ENCODE measurements at places on chromosomes 12 and 14.

- DNase-seq: peak; percentile 48
These were observed 45.9 kb downstream of the PPP1R13B start for GRCh38 chr14:103801459-103801858.

- DNase-seq: no peak
These were observed 44.1 kb downstream of the ETV6 start for GRCh38 chr12:11693601-11694000.

- no peak for DNase-seq
These were observed 994.1 kb upstream of the TMEM132C start for GRCh38 chr12:127272864-127273263.

- DNase-seq: no peak
These were observed 196.4 kb upstream of the PARP11 start for GRCh38 chr12:4069670-4070010.

GRCh38 chr12:78617683-78618082 is 246.9 kb upstream of the SYT1 start:
- no peak for DNase-seq

- DNase-seq: no peak
These were observed 77.7 kb downstream of the SLC15A4 start for GRCh38 chr12:128745772-128746689.

DNA sequence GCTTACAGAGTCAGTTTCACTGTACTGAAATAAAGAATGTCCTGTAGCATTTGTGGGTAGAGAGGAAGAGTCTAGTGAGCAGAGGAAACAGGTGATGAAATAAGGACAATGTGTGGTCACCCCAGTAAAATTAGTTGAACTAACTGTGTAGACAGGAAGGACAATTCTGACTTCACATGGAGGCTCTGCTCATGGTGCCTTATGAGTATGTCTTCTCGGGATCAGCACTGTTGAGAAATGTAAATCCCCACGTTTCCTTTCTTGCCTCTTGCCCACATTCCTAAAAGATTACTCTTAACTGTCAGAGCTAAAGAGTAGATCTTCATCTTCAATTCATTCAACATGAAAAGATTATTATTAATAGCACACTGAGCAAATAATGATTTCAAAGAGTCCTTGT is 113.2 kb upstream of the FLRT2 start:
- DNase-seq: no peak

- DNase-seq: no peak
These were observed 87.7 kb downstream of the ITPK1 start for GRCh38 chr14:93027810-93028723.

- DNase-seq: no peak
These were observed 313.5 kb upstream of the KITLG start for GRCh38 chr12:88893801-88894200.

GRCh38 chr14:82501554-82501953 is 967.9 kb upstream of the SEL1L start:
- no peak for DNase-seq

- DNase-seq: peak; percentile 85
These were observed 50.5 kb upstream of the PNMA1 start for GRCh38 chr14:73764406-73765280.
